ENCODE measurements at places on chromosomes 2 and 18. TPM values are rescaled to one million over a fixed set of nuclear protein-coding genes. Genes with fewer than 3 reads are reported as not detected.

The GRB14 gene
- total RNA-seq: not detected

The GPAT2 gene
- total RNA-seq: 12.4 TPM

The SCYGR4 gene
- not detected for total RNA-seq

- no peak overlapping the region for H3K4me3 ChIP-seq
- H3K27ac ChIP-seq: no peak overlapping the region
- H3K36me3 ChIP-seq: no peaks in the 10 kb centered on the region
- DNase-seq: no peak
- H3K27me3 ChIP-seq: peaks cover 8% of the 10 kb centered on the region
Observed at GRCh38 chr2:238642973-238643372, 204.9 kb upstream of the TWIST2 start.

DNA sequence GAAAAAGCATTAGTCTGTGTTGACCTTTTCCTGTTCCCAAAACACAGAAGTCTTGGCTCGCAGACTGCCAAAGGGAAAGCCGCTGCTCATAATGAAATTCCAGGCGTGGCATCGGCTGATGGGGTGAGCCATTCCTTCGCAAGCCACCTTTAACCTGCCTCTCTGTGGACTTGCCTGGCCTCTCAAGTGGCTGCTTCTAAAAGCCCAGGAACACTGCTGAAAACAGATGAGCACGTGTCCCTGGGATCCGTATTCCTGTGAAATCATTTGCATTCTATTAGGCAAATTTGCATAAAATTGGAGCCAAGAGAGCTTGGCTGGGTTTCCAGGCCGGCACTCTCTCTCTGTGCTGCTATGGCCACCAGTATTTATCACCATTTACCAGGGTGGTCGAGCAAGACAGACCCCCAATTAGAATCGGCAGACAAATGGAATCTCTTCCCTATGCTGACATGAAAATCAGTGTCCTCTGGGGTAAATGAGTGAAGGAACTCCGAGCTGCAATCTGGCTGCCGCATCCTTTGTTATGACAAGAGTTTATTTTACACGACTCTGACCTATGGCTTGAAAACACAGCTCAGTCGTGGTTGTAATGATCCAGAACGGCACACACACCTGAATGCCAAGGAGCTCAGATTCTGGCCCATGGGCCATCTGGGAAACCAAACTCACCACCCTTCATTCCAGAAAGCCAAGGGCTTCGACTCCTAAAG is 21.7 kb downstream of the BCL2 start:
- H3K4me1 ChIP-seq: peaks cover 56% of the 10 kb centered on the region
- peak overlapping the region; percentile 99 for H3K27ac ChIP-seq
- no peak for DNase-seq
- H3K4me3 ChIP-seq: peak overlapping the region; percentile 50

DNA sequence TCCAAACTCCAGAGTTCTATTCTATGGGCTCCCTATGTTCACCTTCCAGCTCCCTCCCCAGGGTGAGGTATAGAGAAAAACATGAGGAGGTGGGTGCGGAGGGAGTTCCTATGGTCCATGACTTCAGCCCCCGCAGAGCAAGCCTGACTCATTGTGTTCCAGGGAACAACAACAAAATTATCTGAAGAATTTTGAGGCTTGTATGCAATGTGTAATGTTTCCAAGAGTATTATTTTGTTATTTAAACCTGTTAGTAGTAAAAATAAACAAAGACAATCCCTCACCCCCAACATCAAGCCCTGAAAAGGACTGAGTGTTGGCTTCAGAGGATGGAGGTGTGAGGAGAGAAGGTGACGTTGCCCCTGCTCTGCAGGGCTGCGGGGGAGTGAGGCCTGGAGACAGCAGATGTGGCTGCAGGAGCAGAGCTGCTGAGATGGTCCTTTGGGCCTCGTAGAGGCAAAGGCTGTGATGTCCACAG is 29.0 kb downstream of the LAMA3 start:
- no peaks in the 10 kb centered on the region for H3K36me3 ChIP-seq
- no peak overlapping the region for H3K27ac ChIP-seq
- DNase-seq: no peak
- H3K27me3 ChIP-seq: peaks cover 19% of the 10 kb centered on the region
- H3K4me3 ChIP-seq: no peak overlapping the region
- peaks cover under 1% of the 10 kb centered on the region for H3K4me1 ChIP-seq
